ENCODE measurements at places on chromosomes 4 and X.
A peak's percentile ranks its signal among the peaks of the same experiment; 100 is the strongest.

DNA sequence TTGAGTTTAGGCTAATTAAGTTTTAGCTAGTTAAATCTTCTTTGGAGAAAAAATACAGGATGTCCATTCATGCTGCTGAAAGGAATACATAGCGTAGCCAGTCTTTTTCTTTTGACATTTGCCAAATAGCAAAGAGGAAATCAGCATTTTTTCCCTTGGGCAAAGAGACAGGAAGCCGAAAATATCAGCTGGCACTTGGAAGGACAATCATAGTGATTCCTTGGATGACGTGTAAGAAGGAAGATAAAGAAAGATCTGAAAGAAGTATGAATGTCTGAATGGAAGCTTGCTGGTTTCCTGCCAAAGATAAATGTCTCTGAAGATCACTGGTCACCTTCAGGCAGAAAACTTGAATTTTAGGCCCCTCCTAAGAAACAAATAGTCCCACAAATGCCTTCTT lies 44.2 kb downstream of the SLITRK2 start:
- no peak for DNase-seq

DNA sequence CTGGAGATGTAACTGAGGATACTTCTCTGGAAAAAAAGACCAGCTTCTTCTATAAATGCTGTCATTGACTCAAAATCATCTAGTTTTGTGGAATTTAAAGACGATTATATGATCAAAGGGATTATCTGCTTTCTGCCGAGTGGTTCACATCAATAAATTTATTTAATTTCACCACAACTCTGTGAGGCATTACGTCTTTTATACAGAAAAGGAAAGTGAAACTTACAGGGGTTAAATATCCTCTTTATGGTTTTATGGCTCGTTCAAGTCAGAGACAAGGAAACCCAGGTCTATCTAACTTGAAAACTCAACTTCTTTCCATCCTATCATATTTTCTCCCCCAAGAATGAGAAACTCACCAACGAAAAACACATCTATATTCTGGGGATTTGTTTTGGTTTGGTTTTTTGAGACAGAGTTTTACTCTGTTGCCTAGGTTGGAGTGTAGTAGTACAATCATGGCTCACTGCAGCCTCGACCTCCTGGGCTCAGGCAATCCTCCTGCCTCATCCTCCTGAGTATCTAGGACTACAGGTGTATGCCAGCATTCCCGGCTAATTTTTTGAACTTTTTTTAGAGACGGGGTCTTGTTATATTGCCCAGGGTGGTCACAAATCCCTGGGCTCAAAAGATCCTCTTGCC lies 377.9 kb upstream of the EMCN start:
- DNase-seq, result no peak

GRCh38 chr4:94403751-94404150 lies 48.0 kb upstream of the PDLIM5 start:
- no peak for DNase-seq

- DNase-seq, result no peak
Observed at GRCh38 chr4:167185465-167185864, 48.8 kb downstream of the SPOCK3 start.

- DNase-seq, result no peak
Observed at GRCh38 chr4:10112658-10113284, 3.8 kb downstream of the WDR1 start.

GRCh38 chr4:17085416-17085815 lies 187.0 kb upstream of the LDB2 start:
- no peak for DNase-seq

GRCh38 chr4:169658975-169659715 lies 38.8 kb downstream of the CLCN3 start:
- peak; percentile 3 for DNase-seq

DNA sequence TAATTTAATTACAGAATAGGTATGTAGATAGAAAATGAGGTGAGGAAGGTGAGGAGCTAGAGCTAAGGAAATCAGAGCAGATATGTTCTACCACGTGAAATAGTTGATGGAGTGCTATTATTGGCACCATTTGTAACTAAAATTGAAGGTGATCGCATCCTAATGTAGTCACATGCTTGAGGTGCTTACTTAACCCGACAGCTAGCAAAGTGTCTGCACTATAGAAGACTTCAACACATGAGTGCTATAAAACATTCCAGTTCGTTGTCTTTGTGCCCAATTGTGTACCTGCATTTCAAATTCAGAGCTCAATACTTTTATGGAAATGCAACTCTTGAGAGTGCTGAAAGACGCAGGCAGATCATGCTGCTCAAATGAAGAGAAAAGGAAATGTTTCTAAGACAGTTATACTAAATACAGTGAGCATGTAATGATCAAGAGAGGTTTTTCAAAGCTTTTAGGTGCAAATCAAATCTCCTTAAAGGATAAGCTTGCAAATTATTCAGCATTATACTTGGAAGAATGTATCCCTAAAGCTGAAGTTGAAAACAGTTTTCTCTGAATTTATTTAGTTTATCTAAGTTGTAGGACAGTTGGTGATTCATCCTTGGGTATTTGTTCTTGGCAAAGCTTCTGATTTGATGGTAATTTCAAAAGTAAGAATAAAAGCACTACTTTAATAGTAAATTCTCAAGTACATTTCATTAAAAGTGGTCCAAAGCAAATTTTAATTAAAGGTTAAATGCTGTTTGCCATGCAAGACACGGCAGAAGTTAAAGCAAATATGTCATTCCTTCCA lies 223.9 kb upstream of the EPHA5 start:
- DNase-seq, result peak; percentile 9
